RPMI7951 (cell line): ENCODE measurements at places on chromosomes 7 and 10. TPM values are rescaled to one million over a fixed set of nuclear protein-coding genes. Genes with fewer than 3 reads are reported as not detected.

DNA sequence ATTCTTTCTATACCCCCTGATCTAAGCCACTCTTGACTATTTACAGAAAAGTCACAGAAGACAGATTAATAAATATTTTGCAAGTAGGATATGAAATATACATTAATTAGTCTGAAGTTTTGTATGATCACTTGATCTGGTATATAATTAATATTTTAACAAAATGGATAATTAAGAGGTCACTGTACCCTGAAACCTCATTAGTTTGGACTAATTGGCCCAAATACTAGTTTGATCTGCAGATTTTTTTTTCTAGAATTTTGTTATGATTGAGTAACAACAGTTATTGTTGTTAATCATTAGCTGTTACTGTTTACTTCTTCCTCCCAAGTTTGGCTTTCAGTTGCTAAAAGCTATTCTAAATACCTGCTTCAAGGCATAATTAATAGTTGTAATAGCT, 2.7 kb downstream of the NHLRC2 start:
- no peak for DNase-seq

DNA sequence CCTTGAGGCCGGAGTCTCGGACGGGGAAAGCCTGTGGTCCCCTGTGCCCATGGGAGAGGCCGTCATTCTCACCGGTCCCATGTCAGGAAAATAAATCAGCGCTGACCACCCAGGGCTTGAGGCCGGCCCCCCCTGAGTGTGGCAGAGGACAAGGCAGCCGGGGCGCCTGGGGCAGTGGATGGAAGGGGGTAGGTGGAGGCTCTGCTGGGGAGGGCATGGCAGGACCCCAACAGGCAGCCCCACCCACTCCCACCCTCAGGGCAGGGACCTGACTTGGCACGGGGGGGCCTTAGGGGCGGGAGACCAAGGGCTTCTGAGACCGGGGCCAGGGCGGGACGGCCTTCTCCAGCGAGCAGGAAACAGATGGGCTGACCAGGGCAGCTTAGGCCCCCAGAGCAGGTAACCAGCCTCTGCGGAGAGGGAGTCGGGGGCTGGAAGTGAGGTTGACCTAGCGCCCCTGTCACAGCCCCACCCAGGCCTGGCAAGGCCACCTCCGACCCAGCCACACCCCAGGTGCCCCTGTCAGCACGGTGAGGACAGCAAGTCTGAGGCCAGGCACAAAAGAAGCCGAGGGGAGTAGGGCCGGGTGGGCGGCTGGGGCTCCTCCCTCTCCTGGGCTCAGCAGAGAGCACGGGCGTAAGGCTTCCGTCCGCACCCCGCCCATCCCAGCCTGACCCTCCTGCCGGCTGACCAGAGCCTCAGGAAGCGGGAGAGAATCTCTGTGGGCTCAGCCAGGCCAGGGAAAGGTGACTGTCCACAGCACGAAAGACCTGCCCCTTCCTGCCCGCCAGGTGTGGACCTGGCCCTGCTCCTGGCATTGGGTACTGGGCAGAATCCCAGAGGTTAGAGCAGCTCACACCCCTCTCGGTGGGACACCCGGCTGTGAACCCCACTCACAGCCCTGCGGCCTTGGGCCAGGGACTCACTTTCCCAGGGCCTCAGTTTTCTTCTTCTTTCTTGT, 87.4 kb downstream of the FOXL3 start:
- DNase-seq: no peak

Gene SLC29A4
- total RNA-seq: 0.78 and 1.4 TPM in 2 replicates

- DNase-seq: no peak
These were observed 66.9 kb upstream of the ZNF746 start for GRCh38 chr7:149564340-149565095.

Gene COL1A2
- total RNA-seq: 1,601 and 1,652 TPM in 2 replicates

Gene PKD2L1
- total RNA-seq: not detected in 2 replicates

DNA sequence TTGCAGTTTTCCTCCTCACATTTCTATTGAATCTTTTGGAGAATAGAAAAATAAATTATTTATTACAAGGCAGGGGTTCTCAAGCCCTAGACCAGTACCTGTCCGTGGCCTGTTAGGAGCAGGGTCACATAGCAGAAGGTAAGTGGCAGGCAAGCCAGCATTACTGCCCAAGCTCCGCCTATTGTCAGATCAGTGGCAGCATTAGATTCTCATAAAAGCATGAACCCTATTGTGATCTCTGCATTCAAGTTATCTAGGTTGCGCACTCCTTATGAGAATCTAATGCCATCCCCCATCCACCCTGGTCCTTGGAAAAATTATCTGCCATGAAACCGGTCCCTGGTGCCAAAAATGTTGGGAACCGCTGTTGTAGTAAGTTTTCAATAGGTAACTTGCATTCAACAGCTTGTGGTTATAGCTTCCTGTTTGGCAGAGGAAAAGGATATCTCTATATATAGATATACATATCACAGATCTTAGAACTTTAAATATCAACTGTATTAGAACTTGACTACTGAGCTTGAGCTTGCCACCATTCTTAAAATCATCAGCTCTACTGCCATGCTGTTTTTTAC, 165.1 kb downstream of the AHR start:
- no peak for DNase-seq

- no peak for DNase-seq
These were observed 35.0 kb downstream of the ITGA8 start for GRCh38 chr10:15684768-15685167.

Gene HYAL4
- total RNA-seq: not detected in 2 replicates

DNA sequence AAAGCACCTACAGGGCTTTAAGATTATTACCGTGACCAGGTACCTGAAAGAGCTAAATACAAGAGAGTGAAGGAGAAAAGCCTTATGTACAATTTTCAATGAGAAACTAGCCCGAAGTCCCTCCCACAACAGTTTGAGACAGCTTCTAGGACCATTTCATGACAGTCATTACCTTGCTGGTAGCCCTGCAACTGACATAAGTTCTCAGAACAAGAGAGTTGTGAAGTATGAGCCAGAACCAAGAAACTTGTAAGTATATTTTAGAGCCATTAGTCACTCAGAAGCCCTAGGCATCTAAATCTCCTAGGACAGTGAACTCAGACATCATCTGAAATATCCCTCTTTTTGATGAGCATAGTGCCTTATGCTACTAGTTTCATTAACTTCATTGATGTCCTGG, 792.1 kb downstream of the GRM8 start:
- DNase-seq: no peak

Gene CALHM1
- not detected in 2 replicates for total RNA-seq

Gene GAD2
- not detected in 2 replicates for total RNA-seq

GRCh38 chr7:157682946-157683746, 346.3 kb downstream of the DNAJB6 start:
- DNase-seq: no peak

DNA sequence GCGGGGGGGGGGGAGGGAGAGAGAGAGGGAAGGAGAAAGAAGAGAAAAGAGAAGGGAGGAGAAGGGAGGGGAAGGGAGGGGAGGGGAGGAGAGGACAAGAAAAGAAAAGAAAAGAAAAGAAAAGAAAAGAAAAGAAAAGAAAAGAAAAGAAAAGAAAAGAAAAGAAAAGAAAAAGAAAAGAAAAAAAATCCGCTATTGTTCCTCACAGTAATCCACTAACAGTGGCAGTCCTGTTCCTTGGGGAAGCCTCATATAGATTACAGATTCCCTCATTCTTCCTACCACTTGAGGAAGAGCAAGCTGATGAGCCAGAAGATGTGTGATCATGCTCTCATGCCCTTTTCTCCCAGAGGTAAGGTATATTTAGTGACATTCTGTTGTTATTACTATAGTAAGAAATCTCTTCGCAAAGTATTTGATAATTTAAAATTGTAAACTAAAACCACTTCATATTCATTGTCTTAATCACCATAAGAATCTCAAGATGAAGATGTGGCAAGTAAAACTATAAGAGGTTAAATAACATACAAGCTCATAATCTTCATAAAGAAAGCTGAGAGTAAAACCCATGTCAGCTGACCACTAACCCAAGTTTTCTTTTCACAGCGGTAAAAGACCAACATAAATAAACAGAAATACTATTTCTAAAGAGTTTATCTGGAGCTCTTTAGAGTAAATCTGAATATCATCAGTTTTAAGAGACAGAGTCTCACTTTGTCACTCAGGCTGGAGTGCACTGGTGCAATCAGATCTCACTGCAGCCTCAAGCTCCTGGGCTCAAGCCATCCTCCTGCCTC, 128.1 kb downstream of the JMJD1C start:
- DNase-seq: no peak

GRCh38 chr7:108572480-108572879, 2.8 kb downstream of the DNAJB9 start:
- no peak for DNase-seq

GRCh38 chr10:34102237-34102673, 712.8 kb downstream of the PARD3 start:
- DNase-seq: no peak

- DNase-seq: no peak
These were observed 1382.0 kb upstream of the CELF2 start for GRCh38 chr10:9635691-9636090.

DNA sequence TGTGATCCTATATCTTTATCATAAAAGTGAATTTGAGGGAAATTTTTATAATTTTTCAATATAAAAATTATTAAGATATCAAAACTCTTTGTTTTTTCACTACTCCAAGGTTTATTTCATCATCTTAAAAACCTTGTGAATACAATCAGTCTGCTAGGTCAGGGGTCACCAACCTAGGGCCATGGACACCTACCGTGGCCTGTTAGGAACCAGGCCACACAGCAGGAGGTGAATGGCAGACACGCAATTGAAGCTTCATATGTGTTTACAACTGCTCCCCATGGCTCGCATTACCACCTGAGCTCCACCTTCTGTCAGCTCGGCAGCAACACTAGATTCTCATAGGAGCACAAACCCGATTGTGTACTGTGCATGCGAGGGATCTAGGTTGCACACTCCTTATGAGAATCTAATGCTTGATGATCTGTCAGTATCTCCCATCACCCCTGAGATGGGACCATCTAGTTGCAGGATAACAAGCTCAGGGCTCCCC, 271.2 kb upstream of the C7orf33 start:
- no peak for DNase-seq

DNA sequence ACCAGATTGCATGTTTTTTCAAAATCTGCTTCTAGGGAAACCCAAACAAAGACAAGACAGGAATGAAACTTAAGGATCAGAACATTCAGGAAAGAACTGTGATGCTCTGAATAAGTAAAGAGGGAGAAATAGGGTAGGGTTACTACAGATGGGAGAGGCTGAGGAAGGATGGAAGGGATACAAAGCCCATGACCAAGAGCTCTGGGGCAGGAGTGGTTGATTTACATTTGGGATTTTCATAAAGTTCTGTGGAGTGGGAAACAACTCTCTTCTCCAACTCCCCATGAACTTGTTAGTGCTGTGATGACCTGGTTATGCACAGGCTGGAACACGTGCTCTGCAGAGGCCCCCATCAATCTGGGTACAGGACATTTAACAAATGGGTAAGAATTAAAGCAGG, 216.0 kb upstream of the KLF14 start:
- no peak for DNase-seq

Gene MBLAC1
- total RNA-seq: 1.6 and 4.8 TPM in 2 replicates

Gene WDFY4
- total RNA-seq: not detected in 2 replicates

GRCh38 chr7:139230484-139230773, 608 bp upstream of the UBN2 start:
- no peak for DNase-seq

DNA sequence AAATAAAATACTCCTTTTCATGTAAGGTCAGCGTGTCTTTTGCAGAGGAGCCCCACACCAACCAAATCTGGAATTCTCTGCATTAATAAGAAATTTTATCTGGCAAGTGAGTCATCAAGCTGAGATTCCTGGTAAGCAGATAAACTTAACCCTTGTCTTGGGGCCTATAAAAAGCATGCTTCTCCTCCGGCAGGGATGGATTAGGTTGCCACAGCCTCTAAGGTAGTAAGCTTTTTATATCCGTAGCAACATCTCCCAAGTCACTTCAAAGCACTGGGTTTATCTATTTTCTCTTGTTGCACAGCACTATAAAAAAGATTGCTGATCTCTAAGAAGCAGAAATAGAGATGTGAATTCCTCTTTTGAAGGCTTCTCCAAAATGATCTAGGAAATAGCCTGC, 202.8 kb upstream of the NOBOX start:
- no peak for DNase-seq
